Stomach (tissue), 19 donors: ENCODE measurements at places on chromosomes 4 and X. TPM values are rescaled to one million over a fixed set of nuclear protein-coding genes. Genes with fewer than 3 reads are reported as not detected.

GRCh38 chr4:83618991-83619645 lies 83.2 kb downstream of the GPAT3 start:
- DNase-seq, result peak; percentile 37

The LEF1 gene
- total RNA-seq, result 2.3 TPM

- DNase-seq, result peak; percentile 24
Measured at GRCh38 chr4:127501103-127501502, 131.7 kb upstream of the INTU start.

The GNPDA2 gene
- total RNA-seq, result 15.4 TPM

- DNase-seq, result no peak
Measured at GRCh38 chr4:171203425-171203824, 609.8 kb upstream of the GALNTL6 start.

The BEX3 gene
- 1.2 TPM for total RNA-seq

- no peak for DNase-seq
Measured at GRCh38 chr4:174116021-174116420, 167.4 kb downstream of the FBXO8 start.

GRCh38 chrX:155857561-155857960 lies 23.6 kb upstream of the VAMP7 start:
- no peak for DNase-seq
